ENCODE measurements at places on chromosomes 6 and 20.
A peak's percentile ranks its signal among the peaks of the same experiment; 100 is the strongest.

DNA sequence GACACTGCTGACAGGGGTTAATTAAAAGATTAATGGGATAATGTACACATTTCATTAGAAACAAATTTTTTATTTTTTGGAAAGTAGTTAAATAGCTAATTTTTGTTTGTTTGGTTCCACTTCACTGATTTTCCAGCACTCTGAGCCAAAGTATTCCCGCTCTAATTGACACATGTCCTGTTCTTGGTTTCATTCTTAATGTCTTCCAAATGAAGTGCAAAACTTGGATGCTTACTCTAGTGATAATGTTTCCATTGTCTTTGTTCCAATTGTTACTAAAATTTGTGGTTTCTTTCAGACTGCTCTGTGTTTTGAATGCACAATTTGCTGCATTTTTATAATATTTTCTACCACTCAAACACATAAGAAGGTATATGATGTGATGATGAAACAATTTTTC lies 794.3 kb downstream of the PHF3 start:
- no peak for DNase-seq

GRCh38 chr6:133632206-133632605 lies 256.7 kb upstream of the TCF21 start:
- DNase-seq = no peak

DNA sequence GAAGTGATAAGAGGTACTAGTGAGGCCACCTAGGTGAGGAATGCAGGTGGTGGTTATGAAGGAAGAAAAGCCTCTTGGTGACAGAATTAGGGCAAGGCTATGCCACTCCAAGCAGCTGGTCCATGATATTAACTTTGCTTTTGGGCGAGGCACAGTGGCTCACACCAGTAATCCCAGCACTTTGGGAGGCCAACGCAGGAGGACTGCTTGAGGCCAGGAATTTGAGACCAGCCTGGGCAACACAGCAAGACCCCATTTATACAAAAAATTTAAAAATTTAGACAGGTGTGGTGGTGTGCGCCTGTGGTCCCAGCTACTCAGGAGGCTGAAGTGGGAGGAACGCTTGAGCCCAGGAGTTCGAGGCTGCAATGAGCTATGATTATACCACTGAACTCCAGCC lies 56.1 kb downstream of the SERAC1 start:
- DNase-seq = no peak

DNA sequence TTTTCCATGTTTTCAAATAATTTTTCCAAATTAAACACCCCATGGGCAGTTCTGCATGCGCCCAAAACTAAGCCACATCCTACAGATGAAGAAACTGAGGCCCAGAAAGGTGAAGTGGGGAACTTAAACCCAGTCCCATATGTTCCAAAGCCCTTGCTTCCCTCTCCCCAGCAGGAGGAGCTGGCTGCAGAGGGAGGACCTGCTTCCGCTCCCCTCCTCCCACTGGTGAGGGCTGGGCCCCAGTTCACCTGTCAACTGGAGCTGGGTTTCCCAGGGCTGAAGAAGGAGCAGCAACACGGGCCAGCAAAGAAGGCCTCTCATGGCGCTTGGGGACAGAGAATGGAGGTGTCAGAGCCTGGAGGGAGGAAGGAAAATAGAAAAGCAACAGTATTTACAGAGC lies 1.4 kb upstream of the RBPJL start:
- DNase-seq = no peak

- DNase-seq = peak; percentile 91
Measured at GRCh38 chr6:16319813-16320532, 81.6 kb downstream of the GMPR start.

DNA sequence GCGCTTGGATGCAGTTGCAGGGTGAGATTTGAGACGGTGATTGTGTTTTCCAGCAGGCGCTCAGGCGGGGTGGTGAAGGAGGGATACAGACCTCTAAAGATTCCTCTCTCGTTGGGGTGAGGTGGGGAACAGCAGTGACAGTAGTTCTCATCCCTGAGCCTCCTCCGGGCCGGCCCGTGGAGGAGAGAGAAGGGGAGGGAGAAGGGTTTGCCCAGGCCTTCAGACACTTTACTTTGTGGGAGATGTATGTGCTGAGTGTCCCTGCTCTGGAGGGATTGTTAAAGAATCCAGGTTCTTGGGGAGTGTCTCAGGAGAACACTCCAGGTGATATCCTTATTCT lies 41.0 kb downstream of the PSMB9 start:
- no peak for DNase-seq

DNA sequence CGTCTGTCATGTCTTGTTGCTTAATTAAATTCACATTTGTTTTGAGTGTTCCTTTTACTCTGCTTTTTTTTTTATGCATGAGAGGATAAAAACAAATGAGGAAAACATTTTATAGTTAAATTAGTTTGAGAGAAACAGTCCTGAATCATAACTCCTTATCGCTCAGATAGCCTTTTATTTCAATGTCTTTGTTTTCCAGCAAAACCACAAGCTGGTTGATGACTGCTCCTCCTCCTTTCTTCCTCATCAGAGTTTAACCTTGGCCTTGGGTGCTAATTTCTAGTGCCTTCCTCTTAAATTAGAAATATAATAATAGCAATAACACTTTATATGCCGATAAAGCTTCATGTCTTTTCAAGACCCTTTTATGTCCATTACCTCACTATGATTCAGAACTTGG lies 3.1 kb downstream of the NOX3 start:
- no peak for DNase-seq

- no peak for DNase-seq
Measured at GRCh38 chr20:2805689-2806350, 5.4 kb upstream of the CPXM1 start.

- DNase-seq = no peak
Measured at GRCh38 chr6:101626269-101626668, 232.8 kb downstream of the GRIK2 start.

- DNase-seq = peak; percentile 72
Measured at GRCh38 chr6:16183187-16183664, 54.3 kb downstream of the MYLIP start.

DNA sequence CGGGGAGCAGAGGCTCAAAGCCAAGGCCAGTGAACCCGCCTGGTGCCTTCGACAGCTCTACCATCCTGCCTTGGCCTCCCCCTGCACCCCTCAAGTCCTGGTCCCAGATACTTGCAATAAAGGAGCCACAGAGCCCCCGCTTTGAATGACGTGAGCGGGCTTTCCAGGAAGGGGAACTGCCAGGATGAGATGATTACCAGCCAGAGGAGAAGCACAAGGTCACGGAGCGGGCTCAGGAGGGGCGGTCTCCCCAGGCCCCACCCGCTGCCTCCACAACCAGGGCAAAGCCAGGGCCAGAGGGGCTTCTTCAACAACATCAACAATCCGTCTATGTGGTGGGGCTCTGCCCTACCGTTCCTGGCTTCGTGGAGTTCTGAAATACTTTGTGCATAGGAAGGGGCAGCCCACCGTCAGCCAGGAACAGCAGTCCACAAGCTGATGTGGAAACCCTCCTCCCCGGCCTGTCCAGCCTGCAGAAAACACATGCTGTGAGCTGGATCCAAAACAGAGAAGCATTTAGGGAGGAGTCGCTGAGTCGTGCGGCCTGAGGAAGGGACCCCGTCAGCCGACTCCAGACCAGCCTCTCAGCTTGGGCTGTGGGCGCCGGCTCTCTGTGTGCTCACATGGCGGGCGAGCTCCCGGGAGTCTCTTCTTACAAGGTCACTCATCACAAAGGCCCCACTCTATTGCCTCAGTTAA lies 392.5 kb downstream of the CDH4 start:
- no peak for DNase-seq

- no peak for DNase-seq
Measured at GRCh38 chr6:158751921-158752320, 67.2 kb downstream of the EZR start.

DNA sequence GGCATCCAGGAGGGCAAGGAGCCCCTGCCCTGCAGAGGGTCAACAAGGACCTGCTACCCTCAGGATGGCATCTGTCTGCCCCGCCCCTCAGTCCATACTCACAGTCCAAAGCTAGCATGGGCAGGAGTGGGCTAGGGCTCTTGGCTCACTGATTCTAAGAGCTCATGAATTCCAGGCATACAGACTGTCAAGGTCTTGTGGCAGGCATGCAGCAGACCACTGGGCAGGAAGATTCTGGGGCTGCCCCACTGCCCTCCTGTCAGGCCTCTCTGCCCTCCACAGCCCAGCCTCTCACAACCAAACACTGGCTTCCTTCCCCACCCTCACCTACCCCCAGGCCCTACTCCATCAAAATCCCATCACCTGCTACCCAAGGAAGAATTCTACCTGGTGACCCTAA lies 5.6 kb upstream of the SLC4A11 start:
- DNase-seq = no peak

GRCh38 chr6:19655744-19656143 lies 181.4 kb upstream of the ID4 start:
- DNase-seq = no peak

GRCh38 chr20:986733-987355 lies 15.3 kb downstream of the RSPO4 start:
- DNase-seq = no peak

DNA sequence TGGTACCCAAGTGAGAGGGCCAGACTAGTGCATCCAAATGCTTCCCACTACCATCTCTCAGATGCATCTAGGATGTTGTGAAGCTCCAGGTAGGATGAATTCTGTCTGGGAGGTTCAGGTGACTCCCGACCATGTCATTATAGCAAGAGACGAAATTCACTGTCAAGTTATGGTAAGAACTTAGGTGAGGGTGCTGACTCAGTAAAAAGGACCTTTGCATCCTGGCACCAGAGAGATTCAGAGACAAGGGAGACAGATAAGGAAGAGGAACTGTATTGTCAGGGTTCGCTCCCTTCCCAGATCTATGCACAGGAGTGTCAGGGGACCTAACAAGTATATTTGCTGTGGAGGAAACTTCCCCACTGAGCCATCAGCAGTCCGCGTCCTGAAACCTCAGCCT lies 11.2 kb upstream of the PRIM2 start:
- no peak for DNase-seq

- no peak for DNase-seq
Measured at GRCh38 chr20:59434960-59435359, 134.5 kb downstream of the EDN3 start.

DNA sequence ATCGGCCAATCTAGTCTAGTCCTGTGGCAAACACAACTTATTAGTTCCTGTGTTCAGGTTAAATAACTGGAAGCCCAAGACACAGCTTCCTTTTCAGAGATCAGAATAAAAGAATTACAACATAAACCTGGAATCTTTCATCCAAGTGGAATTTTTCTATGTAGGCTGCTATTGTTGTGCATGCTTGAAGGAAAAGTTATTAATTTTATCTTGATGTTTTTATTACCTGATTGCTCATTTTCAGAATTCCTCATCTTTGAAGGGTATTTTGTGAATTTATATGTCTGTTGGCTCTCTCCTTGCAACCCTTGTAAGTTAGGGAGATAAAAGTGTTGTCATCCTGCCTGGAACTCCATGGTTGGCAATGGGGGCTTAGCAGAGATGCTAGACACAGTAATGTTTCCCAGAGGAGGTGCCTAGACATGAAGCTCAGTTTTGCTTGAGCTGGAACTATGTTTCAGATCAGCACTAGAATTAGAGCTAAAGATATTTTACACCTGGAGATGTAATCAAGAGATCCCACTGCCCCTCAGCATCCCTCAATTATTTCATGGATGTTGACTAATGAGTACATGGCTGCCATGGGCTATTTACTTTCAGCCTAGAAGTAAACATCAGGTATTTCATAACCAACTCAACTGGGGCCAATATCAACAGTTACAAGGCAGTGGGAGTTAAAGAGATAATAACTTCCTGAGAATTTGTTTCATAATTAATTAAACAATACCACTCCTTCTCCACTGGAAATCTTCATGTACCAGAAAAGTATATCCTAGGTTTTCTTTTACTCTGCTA lies 367.0 kb upstream of the MARCKS start:
- DNase-seq = no peak

DNA sequence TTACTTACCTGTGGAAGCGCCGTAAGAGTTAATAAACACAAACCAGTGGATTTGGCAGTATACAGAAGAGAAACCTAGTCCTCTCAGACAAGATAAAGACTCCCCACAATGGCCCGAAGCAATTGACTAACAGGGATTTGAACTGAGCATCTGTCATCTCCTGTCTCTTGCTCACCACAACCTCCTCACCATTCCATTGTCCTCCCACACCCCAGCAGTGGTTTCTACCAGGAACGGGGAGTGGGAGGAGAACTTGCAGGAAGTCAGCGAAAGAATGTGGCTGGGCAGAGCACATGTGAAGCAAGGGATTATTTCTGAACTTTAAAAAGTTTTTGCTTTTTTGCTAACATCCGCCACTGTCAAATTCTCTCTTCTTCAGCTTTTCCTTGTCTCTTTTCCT lies 24.6 kb upstream of the TAAR1 start:
- peak; percentile 61 for DNase-seq

DNA sequence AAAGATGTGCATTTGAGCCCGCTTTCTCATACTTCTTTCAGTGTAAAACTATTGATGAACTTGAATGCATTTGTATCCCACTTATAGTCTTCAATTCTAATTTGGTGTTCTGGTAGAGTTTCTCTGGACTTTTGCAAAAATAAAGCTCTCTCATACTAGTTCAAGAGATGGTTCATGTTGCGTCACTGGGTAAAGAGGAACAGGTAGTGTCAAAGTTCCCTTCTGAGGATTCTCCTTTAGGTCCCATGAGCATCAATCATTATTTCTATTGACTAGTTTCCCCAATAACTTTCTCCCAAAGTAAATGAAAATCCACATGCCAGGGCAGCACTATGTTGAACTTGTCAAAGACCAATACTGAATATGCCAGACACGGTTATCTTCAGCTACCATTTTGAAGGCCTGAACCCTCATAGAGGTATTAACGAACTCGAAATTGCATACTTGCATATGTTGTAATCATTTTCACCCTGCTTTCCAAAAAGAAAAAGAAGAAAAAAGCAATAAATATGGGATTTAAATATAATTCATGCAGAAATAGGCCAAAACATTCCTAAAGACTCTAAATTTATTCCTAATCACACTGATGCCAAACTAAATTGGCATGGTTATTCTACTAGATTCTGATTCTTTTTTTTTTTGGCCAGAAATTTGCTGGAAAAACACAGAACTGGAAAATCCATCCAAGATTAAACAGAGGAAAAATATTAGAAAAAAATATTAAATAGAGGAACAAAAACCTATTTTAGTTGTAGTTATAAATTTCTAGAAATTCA lies 84.5 kb downstream of the SGK1 start:
- peak; percentile 74 for DNase-seq

DNA sequence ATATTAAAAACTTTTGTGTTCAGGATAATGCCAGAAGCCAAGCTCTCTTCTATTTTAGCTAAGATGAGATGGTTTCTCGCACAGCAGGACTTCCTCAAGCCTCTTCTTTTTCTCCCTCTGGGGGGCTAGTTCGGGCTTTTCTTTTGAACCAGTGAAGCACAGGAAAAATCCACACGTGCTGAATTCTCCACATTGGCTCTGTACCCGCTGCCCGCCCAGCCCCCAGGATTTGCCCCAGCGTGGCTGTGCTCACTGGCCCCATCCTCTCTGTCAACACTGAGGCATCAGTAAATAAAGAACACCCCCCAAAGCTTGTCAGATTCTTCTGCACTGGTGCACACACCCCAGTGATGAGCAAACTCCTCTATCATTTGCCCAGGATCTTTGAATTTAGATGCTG lies 232.8 kb downstream of the ZNF217 start:
- no peak for DNase-seq

GRCh38 chr6:40344566-40345167 lies 242.5 kb downstream of the LRFN2 start:
- DNase-seq = no peak
